ENCODE measurements at places on chromosomes 6 and 20. TPM values are rescaled to one million over a fixed set of nuclear protein-coding genes. Genes with fewer than 3 reads are reported as not detected.

GRCh38 chr6:138601128-138601527 lies 101.8 kb upstream of the NHSL1 start:
- H3K4me3 ChIP-seq = no peak overlapping the region
- H3K27ac ChIP-seq = no peak overlapping the region
- H3K36me3 ChIP-seq = no peaks in the 10 kb centered on the region
- H3K27me3 ChIP-seq = peaks cover 33% of the 10 kb centered on the region

IL20RA gene
- not detected for total RNA-seq

SCP2D1 gene
- not detected for total RNA-seq

TGM2 gene
- total RNA-seq = 0.05 TPM

DNA sequence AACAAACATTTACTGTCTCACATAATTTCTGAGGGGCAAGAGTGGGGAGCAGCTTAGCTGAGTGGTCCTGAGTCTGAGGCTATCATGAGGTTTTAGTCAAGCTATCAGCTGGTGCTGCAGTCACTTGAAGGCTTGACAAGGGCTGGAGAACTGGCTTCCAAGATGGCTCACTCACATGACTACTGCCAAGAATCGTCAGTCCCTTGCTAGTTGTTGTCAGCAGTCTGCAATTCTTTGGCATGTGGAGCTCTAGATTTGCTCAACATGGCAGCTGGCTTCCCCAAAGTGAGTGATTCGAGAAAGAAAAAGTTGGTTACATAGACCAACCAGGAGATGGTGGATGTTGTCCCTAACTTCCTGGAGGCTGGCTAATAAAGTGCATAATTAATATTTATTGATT lies 2.8 kb upstream of the LRRC1 start:
- DNase-seq = no peak
- H3K27ac ChIP-seq = no peak overlapping the region
- H3K36me3 ChIP-seq = no peaks in the 10 kb centered on the region
- peaks cover 25% of the 10 kb centered on the region for H3K4me1 ChIP-seq
- peaks cover 57% of the 10 kb centered on the region for H3K27me3 ChIP-seq
- no peak overlapping the region for H3K4me3 ChIP-seq

- H3K27me3 ChIP-seq = peaks cover 36% of the 10 kb centered on the region
- no peak for DNase-seq
- peaks cover 2% of the 10 kb centered on the region for H3K4me1 ChIP-seq
These were observed 43.4 kb upstream of the BLCAP start for GRCh38 chr20:37571033-37571432.

HLA-DQA1 gene
- total RNA-seq = 3.6 TPM

DNA sequence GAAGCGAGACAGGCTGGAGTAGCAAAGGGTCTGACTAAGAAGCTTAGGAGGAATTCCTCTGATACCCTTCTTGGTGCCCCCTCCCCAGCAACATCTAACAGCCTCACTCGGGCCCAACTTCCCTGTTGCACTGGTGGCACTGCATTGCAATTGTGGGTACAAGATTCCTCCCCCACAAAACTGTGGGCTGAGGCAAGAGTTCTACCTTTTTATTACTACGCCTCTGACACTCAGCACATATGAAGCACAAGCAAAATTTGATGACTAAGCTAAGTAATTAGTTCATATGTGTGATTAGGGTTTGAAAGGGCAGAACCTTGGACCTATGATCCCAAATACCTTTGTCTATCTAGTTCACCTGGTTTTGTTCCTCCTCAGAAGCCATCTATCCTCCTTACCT lies 83.5 kb downstream of the ZHX3 start:
- no peak for DNase-seq
- H3K36me3 ChIP-seq = no peaks in the 10 kb centered on the region
- peaks cover 24% of the 10 kb centered on the region for H3K4me1 ChIP-seq
- H3K4me3 ChIP-seq = no peak overlapping the region

GRCh38 chr6:160260367-160260766 lies 1.7 kb upstream of the SLC22A2 start:
- H3K36me3 ChIP-seq = no peaks in the 10 kb centered on the region
- H3K4me3 ChIP-seq = no peak overlapping the region
- no peaks in the 10 kb centered on the region for H3K27me3 ChIP-seq
- no peak overlapping the region for H3K27ac ChIP-seq
- H3K4me1 ChIP-seq = no peaks in the 10 kb centered on the region
- DNase-seq = no peak

GRCh38 chr20:47785311-47785853 lies at the start of gene SULF2:
SULF2 (minus strand) TSS chr20:47785481; CDS start chr20:47757363, 28,118 bp downstream.
- DNase-seq = peak; percentile 60
- H3K4me3 ChIP-seq = peak within 1 kb of the TSS; percentile 77
- H3K27ac ChIP-seq = no peak within 1 kb of the TSS
- H3K4me1 ChIP-seq = peaks cover 9% of the 10 kb centered on the region
- peaks cover 66% of the 10 kb centered on the region for H3K27me3 ChIP-seq

SLC32A1 gene
- not detected for total RNA-seq

DNA sequence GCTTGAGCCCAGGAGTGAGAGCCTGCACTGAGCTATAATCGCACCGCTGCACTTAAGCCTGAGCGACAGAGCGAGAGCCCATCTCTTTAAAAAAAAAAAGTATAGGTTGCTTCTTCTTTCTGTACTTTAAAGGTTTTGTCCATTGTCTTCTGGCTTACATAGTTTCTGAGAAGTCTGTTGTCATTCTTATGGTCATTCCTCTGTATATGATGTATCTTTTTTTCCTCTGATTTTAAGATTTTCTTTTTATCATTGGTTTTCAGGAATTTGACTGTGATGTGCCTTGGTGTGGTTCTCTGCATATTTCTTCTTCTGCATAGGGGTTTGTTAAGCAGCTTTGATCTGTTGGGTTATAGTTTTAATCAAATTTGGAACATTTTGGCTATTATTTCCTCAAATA lies 29.1 kb downstream of the QRSL1 start:
- peaks cover 77% of the 10 kb centered on the region for H3K36me3 ChIP-seq
- H3K4me3 ChIP-seq = no peak overlapping the region
- no peak for DNase-seq
- H3K27ac ChIP-seq = no peak overlapping the region
- no peaks in the 10 kb centered on the region for H3K4me1 ChIP-seq
- no peaks in the 10 kb centered on the region for H3K27me3 ChIP-seq

DNA sequence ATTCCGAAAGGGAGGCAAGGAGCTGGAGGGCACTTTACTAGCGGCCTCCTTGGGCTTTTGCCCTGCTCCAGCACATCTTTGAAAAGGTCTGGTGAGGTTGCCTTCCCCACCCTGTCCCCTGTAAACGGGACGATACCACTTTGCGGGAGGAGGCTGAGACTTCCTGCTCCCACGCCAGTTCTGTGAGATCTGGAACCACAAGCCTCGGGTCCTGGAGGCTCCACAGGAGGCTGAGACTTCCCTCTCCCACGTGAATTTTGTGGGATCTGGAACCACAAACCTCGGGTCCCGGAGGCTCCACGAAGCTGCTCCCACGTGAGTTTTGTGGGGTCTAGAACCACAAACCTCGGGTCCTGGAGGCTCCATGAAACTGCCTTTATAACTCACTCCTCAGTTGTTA lies 209.3 kb downstream of the DLL1 start:
- peaks cover 20% of the 10 kb centered on the region for H3K4me1 ChIP-seq
- DNase-seq = no peak
- peaks cover 8% of the 10 kb centered on the region for H3K27me3 ChIP-seq
- H3K36me3 ChIP-seq = no peaks in the 10 kb centered on the region

DNA sequence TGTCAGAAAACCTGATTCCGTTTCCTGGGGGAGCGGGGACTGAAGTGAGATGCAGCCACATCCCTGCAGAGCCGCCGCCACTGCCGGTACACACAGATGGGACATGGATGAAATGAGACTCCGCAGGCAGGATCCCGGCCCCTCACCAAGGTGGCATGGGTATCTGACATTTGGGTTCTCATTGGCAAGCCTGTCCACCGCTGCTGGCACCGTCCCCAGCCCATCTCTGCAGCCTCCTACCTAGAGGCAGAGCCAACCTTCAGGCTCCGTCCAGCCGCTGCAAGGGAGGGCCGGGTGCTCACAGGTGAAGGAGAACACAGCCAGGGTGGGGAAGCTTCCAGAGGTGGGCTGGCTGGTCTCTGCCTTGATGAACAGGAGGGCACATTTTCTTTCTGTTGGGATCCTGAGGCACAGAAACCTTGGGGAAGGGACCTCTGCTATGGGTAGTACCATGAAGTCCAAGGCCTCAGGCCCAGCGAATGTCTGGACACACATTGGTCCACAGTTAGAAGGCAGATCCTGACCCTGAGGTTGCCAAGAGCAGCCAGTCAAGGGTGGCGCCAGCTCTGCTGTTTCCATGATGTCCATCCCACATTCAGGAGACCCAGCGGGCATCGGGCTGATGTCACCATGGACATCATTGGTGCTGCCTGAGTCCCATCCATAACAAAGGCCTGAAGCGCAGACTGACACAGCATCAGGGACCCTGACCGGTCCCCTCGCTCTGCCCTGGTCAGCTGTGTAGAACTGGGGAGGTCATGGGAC lies 177.4 kb downstream of the TAF4 start:
- no peak overlapping the region for H3K4me3 ChIP-seq
- H3K36me3 ChIP-seq = no peaks in the 10 kb centered on the region
- H3K27me3 ChIP-seq = no peaks in the 10 kb centered on the region
- no peak overlapping the region for H3K27ac ChIP-seq
- H3K4me1 ChIP-seq = peaks cover 2% of the 10 kb centered on the region

GRCh38 chr6:143429970-143430369 lies 20.5 kb downstream of the ADAT2 start:
- H3K27me3 ChIP-seq = no peaks in the 10 kb centered on the region
- H3K4me3 ChIP-seq = no peak overlapping the region
- DNase-seq = no peak
- peaks cover 9% of the 10 kb centered on the region for H3K4me1 ChIP-seq
- no peak overlapping the region for H3K27ac ChIP-seq

DNA sequence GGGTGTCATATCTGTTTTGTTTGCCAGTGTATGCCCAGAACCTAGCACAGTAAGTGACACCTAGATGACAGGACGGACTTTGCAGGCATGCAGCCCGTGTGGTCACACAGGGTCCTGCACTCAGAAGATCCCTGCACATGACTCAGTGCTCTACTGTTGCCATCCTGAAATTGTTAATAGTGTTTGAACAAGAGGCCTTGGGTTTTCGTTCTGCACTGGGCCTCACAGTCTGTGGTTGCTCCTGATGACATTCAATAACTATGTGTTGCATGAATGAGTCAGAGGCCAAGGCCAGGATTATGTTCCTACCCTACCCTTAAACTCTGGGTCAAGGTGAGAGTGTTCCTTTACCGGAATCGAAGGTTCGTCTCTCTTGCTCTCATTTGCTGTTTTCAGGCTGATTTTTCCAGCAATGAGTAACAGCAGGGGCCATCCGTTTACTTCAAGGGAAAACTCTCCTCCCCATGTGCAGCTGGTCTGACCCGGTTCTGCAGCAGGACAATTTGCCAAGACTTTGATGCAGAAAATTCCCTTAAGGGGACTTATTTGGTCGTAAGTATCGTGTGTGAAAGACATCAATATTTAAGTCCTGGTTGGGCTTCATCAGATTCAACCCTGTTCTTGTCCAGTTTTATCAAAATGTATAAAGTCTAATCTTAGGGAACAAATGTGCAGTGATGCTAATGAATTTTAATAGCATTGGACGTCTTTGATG lies 13.0 kb upstream of the PFDN4 start:
- no peak overlapping the region for H3K27ac ChIP-seq

DNA sequence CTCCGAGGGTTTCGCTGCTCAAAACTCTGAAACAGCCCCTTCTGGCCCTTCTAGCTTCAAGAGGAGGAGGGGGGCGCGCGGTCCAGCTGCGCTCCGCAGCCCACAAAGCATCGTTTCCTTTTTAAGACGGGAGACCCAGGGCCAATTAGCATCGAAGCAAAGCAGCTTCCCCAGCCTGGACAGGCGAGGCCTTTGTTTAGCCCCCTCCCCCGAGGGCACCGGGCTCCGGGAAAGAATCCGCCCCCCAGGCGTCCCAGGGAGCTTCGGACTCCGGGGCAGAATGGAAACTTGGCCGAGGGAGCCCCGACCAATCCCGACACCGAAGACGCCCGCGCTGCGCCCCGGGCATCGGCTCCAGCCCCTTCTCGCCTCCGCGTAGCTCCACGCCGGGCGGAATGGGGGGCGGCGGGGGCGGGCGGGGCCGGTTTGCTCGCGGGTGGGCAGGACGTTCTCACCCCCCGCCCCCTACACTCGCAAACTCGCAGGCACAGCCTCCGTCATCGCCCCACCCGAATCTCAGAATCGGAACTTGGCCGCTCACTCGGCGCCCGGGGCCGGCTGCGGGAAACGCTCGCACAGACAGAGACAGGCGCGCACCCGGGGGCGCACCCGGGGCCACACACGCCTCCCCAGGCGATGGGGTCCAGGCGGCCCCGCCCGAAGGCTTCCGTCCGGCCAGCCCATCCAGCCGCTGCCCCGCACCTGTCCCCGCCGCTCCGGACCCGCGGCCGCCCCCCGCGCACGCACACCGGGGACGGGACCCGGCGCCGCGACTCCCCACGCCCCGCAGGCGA lies 628 bp downstream of the NKAIN4 start:
- no peak overlapping the region for H3K4me3 ChIP-seq
- no peaks in the 10 kb centered on the region for H3K36me3 ChIP-seq
- no peak for DNase-seq
- peaks cover 35% of the 10 kb centered on the region for H3K27me3 ChIP-seq

- no peak for DNase-seq
- H3K27me3 ChIP-seq = no peaks in the 10 kb centered on the region
- no peak overlapping the region for H3K4me3 ChIP-seq
- H3K36me3 ChIP-seq = no peaks in the 10 kb centered on the region
These were observed 25.0 kb upstream of the ADTRP start for GRCh38 chr6:11803591-11803971.

DNA sequence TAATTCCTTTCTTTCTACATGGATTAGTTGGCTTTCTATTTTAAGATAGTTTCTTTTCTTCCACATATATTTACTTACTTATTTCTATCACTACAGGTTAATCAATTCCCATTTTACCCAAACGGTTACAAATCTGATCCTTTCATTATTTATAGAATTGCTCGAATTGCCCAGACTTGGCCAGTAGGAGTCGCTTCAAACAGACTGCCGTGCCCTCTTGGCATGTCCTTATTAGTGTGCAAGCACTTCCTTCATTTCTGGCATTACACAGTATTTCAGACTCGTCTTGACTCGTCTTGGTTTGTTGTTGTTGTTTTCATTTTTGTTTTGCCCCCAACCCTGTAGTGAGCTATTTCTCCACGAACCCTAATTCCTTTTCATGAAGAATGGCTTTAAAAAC lies 74.6 kb downstream of the SAMD3 start:
- H3K27me3 ChIP-seq = no peaks in the 10 kb centered on the region
- peaks cover 39% of the 10 kb centered on the region for H3K36me3 ChIP-seq
- DNase-seq = no peak
- H3K4me1 ChIP-seq = no peaks in the 10 kb centered on the region
- H3K4me3 ChIP-seq = no peak overlapping the region

TGM3 gene
- total RNA-seq = not detected

- H3K27ac ChIP-seq = peak overlapping the region; percentile 100
- peaks cover 2% of the 10 kb centered on the region for H3K36me3 ChIP-seq
- H3K4me1 ChIP-seq = peaks cover 14% of the 10 kb centered on the region
- H3K27me3 ChIP-seq = peaks cover 2% of the 10 kb centered on the region
These were observed 709 bp downstream of the SCAND1 start for GRCh38 chr20:35953387-35954199.

DNA sequence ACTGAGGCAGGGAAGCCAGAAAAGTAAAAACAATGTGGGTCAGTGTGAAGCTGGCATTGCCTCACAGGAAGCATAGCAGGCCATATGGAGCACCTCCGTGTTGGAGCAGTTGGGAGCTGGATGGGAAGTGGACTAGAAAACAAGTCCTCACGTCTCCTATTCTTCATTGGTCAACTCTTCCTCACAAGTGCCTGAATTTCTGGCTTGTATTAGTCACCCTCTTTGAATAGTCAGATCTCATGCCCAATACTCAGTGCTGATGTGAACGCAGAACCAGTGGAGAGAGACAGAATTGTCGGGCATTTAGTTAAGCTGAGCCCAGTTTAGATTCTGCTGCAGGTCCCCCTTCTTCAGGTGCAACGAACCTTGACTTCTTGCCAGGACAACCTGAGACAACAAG lies 22.3 kb upstream of the RSPO3 start:
- no peak overlapping the region for H3K4me3 ChIP-seq
- no peak for DNase-seq
- no peak overlapping the region for H3K27ac ChIP-seq
